ENCODE measurements at places on chromosomes 2 and 18.

GRCh38 chr2:127663566-127664064 is 11.7 kb downstream of the LIMS2 start:
- no peak for DNase-seq

GRCh38 chr18:44153981-44154380 is 526.7 kb upstream of the SETBP1 start:
- no peak for DNase-seq

- no peak for DNase-seq
Measured at GRCh38 chr2:39128919-39129391, 8.1 kb upstream of the SOS1 start.

DNA sequence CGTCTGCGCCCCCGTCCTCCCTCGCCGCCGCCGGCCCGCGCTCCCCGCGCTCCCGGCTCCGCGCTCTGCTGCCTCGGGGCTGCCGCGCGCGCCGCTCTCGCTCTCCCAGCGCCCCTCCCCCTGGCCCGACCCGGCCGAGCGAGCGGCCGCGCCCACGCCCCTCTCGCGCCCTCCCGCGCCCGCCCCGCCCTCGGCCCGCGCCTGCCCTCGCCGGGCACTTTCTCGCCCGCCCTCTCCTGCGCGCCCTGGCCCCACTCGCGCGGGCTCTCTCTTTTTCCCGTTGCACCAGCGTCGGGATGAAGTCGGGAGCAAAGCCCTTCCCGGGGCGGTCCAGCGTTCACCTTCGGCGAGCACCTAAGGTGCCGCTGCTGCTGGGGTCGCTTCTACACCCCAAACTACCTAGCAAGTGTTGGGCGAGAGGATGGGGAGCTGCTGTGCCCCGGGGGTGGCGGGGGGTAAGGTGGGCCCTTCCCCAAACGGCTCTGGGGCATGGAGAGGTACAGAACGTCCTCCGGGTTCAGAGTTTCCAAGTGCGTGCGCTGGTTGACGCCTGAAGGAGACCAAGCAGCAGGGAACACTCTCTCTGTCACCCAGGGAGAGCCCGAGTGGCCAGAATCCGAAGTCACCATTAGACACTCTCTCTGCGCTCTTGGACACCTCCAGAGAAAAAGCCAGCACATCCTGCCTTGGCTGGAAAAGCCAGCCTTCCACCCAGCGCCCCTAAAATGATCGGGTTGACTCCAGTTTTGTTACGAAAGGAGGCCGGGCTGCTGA is at the start of gene COLEC12:
TSS of gene COLEC12 (minus strand) at position 70 of the 774 bp plus-strand sequence. CDS start 187 bp downstream, outside the sequence.
- DNase-seq: no peak

- DNase-seq: no peak
Measured at GRCh38 chr2:61775956-61776570, 77.8 kb downstream of the FAM161A start.

GRCh38 chr2:162184359-162184758 is 32.3 kb upstream of the GCG start:
- no peak for DNase-seq

All from epithelial cell of proximal tubule (primary cell).